HAP-1 (cell line): ENCODE measurements at places on chromosomes 16 and 17.

- DNase-seq: no peak
Observed at GRCh38 chr17:83115832-83116231, 36.4 kb downstream of the METRNL start.

DNA sequence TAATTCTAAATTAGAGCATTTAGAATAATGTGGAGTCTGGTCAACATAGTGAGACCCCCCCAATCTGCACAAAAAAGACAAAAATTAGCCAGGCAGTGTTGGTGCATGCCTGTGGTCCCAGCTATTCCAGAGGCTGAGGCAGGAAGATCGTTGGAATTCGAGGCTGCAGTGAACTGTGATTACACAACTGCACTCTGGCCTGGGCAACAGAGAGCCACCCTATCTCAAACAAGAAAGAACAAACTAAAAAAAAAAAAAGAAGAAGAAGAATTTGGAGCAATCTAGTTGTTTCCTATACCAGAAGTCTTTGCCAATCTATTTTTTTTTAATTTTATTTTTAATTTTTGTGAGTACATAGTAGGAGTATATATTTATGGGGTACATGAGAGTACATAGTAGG, 6.0 kb downstream of the CETP start:
- no peak for DNase-seq

GRCh38 chr17:70290770-70291169, 121.4 kb downstream of the KCNJ2 start:
- DNase-seq: no peak

DNA sequence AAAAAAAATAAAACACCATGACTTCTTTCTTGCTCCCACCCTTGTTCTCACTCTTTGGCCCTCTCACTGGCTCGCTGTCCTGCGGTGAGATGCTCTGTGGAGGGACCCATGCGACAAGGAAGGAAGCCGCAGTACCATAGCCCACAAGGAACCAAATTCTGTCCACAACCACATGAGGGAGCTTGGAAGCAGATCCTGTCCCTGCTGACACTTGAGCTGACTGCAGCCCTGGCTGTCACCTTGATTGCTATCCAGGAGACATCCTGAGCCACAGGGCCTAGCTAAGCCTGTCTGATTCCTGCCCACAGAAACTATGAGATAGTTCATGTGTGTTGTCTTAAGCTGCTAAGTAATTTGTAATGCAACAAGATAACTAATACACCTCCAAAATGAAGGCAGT, 4.8 kb upstream of the MT2A start:
- peak; percentile 67 for DNase-seq

GRCh38 chr17:1484676-1485422, 7.6 kb downstream of the MYO1C start:
- peak; percentile 79 for DNase-seq

GRCh38 chr16:84775262-84775810, 44.4 kb upstream of the CRISPLD2 start:
- no peak for DNase-seq

DNA sequence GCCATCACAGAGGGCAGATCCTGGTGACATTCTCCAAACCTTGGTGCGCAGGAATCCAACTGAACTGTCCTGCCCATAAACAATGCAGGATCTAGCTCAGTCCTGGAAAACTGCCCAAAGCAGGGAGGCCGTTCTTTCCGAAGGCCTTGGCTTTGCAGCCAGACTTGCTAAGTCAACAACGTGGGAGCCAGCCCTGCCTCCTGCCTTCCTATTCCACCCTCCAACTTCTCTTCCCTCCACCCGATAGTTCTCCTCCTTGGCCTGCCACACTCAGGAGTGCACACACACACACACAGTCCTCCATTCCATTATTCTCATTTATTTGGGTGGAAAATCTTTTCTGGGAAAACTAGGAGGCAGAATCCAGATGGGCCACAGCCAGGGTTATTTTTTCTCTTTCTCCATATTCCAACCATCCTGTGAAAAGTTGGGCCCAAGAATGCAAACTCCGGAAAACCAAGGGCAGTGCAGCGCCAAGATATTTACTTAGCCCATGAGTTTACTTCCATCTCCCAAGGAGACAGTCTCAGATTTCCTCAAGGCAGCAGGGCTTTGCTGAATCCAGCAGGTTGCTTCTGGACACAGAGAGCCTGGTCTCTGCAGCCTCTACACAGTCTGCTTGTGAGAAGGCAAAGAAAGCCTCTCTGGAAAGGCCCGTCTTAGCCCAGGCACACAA, 15.8 kb downstream of the COPRS start:
- DNase-seq: no peak

- DNase-seq: no peak
Observed at GRCh38 chr17:80177986-80178595, 8.3 kb downstream of the CARD14 start.

DNA sequence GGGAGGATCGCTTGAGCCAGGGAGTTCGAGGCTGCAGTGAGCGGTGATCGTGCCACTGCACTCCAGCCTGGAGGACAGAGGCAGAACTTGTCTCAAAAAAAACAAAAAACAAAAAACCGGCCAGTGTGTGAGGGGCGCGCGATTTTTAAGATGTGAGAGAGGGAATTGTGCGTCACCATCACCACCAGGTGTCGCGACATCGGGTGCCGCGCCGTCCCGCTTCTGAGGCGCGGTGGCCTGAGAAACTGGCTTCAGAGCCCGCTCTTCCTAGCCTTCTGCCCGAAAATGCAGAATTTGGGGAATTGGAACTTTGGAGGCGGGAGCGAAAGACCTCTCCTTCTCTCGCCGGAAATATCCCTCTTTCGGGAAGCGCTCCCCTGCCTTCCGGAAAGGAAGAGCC, 524.8 kb downstream of the KCNJ18 start:
- no peak for DNase-seq

DNA sequence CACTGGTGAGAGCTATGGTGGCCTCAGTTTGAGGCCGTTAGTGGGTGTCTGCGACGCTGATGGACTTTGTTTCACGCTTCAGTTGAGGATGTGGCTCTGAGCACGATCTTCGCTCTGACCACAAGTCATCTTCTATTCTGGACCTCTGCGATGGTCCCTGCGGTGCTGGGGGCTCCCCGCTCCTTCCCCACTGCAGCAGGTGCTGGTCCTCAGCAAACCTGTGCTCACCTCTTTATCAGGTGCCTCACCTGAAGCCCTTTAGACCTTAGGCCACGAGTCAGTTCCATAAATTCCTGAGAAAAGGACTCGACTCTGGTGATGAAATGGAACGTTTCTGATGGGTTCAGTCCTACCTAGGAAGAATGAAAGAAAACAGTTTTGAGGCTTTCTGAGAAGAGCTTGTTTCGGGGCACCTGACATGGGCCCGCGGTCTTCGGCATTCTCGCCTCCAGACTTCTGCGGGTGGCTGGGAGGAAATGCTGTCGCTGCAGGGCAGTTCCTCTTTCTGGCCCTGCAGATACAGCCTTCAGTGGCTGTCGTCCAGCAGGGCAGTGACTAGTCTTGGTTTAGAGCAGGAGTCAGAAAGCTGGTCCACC, 4.7 kb downstream of the KCTD5 start:
- no peak for DNase-seq

DNA sequence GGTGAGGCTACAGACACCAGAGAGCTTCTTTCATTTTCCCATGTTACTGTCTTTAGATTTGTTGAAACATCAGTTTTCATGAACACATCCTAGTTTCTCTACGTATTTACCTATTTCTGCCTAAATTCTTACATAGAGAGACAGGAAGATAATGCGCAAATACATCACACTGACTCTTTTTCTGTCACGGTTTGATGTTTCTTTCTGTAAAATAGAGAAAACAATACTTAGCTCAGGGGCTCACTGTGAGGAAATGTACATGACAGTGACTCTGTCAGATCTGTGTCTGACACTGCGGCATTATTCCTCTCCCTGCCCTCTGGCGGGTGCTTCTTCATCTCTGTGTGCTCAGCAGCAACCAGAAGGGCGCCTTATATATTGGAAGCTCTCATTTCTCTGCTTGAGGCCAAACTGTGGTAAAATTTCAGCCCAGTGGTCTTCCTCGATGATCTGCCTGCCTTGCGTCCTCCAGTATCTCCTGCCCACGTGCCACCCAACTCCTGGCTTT, 264.1 kb downstream of the PHKB start:
- no peak for DNase-seq

GRCh38 chr16:49661465-49662187, 194.3 kb downstream of the ZNF423 start:
- DNase-seq: no peak

DNA sequence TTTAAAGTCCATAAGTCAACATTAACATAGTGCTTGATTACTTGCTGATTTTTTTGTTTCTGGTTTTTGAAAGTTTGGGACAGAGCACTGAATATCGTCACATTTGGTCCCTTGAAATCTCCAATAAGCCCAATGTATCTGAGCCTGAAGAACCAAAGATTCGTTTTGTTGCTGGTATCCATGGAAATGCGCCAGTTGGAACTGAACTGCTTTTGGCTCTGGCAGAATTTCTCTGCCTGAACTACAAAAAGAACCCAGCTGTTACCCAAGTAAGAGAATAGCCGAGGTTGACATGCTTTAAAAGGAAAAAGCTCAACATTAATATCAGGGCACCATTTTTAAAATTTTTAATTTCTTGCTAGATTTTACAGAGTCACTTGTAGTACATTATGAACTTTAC, 27.7 kb upstream of the GOSR1 start:
- DNase-seq: no peak

- DNase-seq: no peak
Observed at GRCh38 chr17:42704837-42705494, 22.6 kb downstream of the CNTNAP1 start.

DNA sequence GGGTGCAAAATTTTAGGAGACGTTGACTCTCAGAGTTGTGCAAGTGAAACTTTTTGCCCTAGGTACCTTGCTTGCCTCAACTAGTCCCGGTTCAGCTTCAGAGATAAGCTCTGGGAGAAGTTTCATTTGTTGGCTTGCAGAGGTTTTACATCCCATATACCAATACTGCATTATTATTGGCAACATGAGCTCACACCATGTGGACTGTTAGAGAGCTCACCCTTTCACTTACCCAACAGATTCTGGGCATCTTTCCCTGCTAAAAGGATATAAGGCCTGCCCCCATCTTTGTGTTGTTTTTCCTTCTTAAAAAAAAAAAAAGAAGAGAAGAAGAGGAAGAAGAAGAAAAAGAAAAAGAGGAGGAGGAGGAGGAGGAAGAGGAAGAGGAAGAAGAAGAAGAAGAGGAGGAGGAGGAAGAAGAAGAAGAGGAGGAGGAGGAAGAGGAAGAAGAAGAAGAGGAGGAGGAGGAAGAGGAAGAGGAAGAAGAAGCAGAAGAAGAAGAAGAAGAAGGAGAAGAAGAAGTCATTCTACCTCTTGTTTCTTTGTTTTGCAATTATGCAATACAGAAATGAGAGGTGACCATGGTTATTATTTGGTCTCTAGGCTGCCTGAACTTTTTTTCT, 292.6 kb upstream of the IRX3 start:
- no peak for DNase-seq

- no peak for DNase-seq
Observed at GRCh38 chr16:51152691-51153576, 1.9 kb upstream of the SALL1 start.

DNA sequence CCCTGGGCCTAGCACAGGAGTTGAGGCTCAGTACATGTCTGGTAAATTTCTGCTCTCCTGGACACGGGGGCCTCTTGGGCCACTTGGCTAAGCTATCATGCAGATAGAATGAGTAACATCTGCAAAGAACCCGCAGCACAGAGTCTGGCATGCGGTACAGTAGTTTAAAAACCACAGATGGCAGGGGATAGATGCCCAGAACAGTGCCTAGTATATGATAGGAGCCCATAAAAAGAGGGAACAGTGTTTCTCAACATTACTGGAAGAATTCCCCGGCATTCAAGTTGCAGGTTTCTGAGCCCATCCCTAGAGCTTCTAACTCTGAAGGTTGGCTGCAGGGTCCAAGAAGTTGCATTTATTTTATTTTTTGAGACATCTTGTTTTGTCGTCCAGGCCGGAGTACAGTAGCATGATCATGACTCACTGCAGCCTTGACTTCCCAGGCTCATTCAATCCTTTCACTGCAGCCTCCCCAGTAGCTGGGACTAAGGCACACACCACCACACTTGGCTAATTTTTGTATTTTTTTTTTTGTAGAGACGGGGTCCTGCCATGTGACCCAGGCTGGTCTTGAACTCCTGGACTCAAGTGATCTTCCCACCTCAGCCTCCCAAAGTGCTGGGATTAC, 5.8 kb downstream of the CDIPT start:
- DNase-seq: no peak

DNA sequence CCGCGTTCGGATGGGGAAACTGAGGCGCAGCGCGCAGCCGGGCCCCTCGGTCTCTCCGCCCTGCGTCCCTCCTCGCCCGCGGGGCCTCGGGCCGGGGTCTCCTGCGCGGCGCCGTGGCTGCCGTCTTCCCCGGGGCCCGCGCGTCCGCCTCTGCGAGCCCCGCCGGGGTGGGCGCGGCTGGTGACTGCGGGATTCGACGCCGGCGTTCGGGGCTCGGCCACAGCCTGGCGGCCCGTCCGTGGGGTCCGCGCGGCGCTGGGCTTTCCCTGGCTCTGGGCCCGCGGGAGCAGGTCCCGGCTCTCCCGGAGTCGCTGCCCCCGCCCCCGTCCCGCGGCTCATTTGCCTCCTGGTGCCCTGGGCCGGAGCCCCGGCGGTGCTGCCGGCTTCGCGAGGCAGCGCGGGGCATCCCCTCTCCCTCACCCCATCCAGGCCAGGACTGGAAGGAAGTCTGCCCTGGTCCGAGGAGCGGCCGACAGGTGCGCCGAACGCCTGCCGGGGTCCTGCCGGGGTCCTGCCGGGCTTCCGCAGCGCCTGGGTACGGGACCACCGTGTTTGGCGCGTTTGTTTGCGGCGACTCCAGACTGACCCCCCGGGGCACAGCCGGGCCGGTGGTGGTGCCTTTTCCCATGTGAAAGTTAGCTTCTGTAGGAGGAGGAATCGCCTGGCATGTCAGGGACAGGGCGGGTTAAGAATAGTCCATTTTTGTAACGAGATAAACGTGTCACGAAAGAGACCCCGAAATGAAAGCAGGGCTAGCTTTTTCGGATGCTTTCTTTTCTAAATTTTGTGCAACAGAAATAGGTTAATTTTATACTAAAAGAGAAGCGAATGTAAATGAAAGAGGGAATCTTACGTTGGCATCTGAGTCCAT, 671 bp downstream of the CHMP6 start:
- DNase-seq: no peak

DNA sequence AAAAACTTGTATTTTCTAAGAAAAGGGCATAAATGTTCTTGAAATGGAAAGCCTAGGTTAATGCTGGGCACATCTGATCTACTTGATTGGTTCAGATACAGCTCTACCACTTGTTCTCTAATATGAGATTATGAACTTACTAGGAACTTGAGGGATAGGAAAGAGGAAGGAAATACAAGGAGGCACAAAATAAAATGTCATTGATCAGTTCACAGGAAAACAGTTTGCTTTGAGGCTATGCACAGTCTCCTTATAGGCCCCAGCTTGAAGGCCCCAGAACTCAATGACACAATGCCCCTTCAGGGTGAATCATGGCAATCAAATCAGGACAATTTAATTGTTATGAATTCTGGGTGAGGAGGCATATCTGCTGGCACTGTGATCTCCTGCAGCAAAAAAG, 27.1 kb downstream of the NXPH3 start:
- DNase-seq: peak; percentile 32

- no peak for DNase-seq
Observed at GRCh38 chr17:48322060-48322459, 108.0 kb downstream of the SKAP1 start.

DNA sequence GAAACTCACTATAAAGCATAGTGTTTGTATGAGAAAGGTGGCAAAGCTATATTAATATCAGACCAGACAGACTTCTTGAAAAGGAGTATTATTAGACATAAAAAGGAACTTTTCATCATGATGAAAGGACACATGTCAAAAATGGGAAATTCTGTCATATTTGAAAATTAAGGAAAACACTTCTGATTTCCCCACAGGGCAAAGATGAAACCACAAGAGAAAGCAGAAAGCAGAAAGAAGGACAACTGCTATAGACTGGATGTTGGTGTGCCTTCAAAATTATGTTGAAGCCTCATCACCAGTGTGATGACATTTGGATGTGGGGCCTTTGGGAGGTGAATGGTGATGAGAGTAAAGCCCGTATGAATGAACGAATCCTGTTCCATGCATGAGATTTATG, 193.0 kb downstream of the STX8 start:
- DNase-seq: no peak
